Cortex of kidney (tissue), 1 donor: ENCODE measurements at places on chromosomes 7 and 10.

DNA sequence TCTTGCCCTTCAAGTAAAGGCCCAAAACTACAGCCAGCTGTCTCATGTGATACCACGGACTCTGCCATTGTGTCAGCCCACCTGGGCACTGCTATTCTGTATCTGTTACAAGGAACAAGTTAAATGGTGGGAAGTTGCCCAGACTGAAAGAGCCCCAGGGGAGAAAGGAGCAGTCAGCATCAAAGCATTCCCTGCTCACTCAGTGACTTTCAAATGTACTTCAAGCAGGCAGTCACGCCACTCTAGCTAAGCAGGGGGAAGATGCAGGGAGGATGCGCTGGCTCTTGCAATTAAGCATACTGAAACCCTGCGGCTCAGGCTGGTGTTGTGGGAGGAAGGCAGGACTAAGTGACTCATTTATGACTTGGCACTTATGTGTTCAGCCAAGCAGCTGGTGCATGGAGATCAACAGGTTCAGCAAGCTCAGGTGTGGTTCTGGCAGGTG is 1249.6 kb downstream of the TYW1 start:
- no peak for DNase-seq

GRCh38 chr10:17865351-17865750 is 56.2 kb downstream of the MRC1 start:
- DNase-seq: no peak

DNA sequence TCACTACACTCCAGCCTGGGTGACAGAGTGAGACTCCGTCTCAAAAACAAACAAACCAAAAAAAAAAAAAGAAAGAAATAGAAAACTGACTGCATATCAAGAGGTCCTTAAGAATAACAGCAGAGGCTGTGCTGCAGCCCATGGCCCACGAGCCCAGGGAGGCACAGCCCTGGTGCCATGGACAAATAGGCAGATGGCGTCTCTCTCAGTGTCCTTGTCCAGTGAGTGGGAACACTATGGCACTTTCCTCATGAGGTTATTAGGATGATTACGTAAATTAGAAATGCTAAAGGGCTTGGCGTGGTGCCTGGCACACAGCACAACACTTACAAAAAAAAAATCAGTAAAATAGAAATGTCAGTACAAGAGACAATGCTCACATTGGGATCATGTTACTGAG is 33.4 kb upstream of the PFKP start:
- no peak for DNase-seq

GRCh38 chr10:44369854-44370253 is 15.0 kb downstream of the CXCL12 start:
- no peak for DNase-seq

DNA sequence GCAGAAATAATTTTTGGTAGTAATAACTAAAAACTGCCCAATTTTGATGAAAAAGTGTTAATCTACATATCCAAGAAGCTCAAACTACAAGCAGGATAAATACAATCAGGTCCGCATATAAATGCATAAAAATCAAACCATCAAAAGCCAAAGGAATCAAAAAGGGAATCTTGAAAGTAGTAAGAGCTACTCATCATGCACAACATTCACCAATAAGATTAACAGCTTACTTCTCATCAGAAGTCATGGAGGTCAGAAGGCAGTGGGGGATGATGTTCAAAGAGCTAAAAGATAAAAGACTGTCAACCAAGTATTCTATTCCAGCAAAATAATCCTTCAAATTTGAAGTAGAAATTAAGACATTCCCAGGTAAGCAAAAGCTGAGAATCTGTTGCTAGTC is 76.4 kb downstream of the CRPPA start:
- DNase-seq: no peak

GRCh38 chr7:100901921-100902332 is 6.2 kb upstream of the ACHE start:
- DNase-seq: no peak

DNA sequence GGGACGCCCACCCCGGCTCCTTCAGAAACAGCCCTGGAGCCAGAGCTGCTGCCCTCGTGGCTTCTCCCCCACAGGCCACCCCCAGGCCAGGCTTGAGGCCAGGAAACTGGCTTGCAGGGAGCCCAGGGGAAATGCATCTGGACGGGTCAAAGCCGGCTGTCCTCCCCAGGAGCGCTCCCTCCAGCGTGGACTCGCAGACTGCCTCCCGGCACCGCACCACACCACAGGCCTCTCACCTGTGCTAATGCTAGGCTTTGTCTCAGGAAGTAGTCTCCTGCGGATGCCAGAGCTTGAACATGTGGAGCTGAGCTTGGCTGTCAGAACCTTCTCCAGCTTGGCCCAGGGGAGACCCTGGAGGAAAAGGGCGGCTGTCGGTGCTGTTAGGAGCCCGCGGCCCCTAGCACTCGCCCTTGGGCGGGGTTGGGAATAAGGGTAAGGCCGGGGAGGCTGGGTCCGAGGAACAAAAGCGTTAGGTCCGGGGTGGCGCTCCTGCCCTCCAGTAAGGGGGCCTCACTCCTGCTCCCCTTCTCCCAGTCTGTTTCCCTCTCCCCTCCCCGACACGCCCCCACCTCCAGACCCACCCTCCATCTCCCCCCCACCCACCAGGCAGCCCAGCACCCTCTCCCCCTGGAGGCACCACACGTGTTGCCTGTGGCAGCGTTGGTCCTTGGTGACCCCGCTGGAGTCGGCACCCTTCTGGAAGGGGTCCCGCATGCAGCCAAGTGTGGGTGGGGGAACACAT is 21.6 kb upstream of the DRGX start:
- DNase-seq: no peak

- no peak for DNase-seq
Measured at GRCh38 chr7:45027774-45028114, 27.7 kb downstream of the CCM2 start.

DNA sequence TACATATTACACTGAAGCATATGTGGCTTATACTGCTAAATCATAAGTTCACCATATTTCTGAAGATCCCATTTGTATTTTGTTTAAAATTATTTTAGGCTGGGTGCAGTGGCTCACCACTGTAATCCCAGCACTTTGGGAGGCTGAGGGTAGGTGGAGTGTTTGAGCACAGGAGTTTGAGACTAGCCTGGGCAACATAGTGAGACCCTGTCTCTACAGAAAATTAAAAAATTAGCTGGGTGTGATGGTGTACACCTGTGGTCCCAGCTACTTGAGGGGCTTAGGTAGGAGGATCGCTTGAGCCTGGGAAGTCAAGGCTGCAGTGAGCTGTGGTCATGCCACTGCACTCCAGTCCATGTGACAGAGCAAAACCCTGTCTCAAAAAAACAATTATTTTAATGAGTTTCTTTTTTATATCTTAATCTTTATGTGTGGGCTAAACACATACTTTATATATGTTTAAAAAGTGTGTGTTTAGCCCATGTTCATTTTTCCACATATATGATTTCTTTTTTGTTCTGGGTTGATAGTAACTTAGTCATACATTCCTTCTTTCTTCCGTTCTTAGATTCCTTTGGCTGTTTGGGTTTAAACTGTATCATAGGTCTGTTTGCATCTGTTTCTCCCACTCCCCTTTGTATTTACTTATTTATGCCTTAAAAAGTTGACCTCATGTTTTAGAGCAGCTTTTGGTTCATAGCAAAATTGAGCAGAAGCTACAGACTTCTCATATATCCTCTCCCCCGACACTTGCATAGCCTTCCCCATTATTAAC is 33.5 kb downstream of the RSBN1L start:
- no peak for DNase-seq

GRCh38 chr7:1311406-1312135 is 78.9 kb downstream of the UNCX start:
- DNase-seq: no peak

DNA sequence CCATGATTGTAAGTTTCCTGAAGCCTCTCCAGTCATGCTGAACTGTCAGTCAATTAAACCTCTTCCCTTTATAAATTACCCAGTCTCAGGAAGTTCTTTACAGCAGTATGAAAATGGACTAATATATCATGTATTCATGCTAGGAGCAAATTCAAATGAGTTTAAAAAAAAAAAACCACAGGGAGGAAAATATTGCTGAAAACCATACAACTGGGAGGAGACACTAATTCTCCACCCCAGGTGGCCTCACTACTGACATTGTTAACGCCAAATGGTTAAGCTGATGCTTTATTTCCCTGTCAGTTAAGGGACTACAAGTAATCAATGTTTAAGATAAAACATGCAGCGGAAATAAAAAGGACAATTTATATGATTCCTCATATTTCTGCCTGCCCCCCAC is 55.1 kb downstream of the PDE1C start:
- DNase-seq: no peak

DNA sequence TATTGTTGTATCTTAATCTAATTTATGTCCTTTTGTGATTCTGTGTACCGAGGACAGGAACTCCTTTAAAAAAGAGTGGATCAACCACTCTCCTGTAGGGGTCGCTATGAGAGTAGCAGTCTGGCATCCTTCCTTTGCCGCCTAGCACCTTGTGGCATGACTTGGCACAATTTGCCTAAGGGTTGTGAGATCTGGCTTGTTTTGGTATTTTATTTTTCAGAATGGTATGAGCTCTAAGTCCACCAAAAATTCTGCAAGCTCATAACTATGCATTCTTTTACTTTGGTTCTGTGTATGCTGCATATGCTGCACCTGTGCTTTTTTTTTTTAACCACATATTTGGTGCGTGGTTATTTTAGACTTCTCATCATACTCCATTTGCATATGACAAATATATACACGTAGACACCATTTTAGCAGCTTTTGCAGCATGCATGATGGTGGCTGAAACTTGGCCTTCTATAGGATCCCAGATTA is 112.8 kb downstream of the CDK14 start:
- no peak for DNase-seq

DNA sequence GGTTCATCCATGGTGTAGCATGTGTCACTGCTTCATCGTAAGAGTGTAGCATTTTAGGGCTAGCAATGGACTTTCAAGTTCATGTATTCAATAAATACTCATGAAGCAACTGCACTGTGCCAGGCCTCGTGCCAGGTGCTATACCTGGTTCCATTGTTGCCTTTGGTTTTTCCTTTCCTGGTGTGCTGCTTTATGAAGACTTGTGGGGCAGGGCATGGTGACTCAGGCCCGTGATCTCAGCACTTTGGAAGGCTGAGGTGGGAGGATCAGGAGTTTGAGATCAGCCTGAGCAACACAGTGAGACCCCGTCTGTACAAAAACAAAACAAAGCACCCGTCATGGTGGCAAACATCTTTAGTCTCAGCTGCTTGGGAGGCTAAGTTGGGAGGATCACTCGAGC is 2.2 kb upstream of the CPA4 start:
- DNase-seq: no peak

GRCh38 chr7:47253650-47254080 is 328.2 kb downstream of the TNS3 start:
- DNase-seq: no peak

GRCh38 chr7:96276019-96276418 is 45.9 kb downstream of the SLC25A13 start:
- no peak for DNase-seq

DNA sequence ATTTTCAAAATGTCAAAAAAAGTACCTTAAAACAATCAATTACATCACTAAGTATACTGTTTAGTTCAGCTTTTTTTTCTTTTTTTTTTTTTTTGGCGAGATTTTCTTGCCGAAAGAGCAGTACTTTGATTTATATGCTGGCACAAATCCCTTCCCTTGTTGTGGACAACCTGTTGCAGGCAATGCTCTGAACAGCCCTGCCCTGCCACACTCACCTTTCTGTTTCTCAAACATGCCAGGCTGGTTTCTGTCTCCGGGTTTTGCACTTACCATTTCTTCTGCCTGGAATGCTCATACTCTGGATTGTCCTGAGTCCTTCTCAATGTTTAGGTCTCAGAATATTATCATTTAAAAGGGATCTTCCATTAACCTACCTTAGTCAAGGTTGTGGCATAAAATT is 80.4 kb upstream of the JAZF1 start:
- no peak for DNase-seq

GRCh38 chr7:141584935-141585334 is 33.7 kb downstream of the AGK start:
- no peak for DNase-seq

- no peak for DNase-seq
Measured at GRCh38 chr10:80908611-80909010, 370.9 kb downstream of the SH2D4B start.

DNA sequence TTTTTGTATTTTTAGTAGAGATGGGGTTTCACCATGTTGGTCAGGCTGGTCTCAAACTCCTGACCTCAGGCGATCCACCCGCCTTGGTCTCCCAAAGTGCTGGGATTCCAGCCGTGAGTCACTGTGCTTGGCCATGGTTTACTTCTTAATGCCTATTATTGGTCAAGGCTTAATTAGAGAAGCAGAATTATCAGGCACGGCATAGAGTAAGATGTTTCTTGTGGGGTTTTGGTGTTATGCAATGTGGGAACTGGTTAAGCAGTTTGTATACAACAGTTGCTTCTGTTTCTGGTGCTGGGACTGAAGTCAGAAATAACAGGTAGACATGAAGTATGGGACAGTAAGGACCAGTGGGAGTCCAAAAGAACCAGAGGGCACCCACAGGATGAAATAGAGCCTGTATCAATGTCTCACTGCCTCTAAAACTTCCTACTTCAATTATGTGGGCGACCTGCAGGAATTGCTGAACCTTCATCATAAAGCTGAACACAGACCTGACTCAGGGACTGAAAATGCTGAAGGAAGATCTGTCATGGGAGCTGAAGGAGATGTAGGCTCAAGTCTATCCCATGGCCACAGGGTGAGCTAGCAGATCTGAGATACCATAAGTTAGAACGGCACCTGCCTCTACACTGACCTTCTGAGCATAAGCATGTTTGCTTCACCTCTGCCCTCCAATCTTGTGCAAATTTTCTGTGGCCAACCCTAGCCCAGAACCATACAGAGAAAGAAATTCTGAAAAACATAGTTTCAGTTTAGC is 38.3 kb upstream of the VCL start:
- DNase-seq: no peak

DNA sequence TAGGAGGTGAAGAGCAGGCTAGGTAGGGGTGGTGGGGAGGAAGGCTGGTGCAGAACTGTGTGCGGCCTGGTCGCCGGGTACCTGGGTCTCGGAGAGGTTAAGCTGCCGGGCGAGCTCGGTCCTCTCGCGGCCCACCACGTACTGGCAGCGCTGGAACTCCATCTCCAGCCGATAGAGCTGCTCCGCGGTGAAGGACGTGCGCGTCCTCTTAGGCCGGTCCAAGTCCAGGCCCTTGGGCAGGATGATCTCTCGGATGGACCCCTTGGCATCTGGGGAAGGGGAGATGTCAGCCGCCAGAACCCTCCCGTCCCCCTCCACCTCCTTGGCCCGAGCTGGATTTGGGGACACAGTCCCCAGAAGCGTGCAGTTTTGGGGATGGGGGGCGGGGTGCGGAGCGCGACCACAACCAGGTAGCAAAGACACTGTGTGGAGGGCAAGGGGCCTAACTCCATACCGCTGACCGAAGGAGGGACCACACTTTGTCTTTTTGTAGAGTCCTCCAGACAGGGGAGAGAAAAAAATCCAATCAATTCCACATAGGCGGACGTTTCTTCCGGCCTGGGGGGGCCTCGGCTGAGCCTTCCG is 1.6 kb downstream of the VAX1 start:
- no peak for DNase-seq

GRCh38 chr10:89235073-89235798 is 16.3 kb downstream of the LIPA start:
- no peak for DNase-seq

DNA sequence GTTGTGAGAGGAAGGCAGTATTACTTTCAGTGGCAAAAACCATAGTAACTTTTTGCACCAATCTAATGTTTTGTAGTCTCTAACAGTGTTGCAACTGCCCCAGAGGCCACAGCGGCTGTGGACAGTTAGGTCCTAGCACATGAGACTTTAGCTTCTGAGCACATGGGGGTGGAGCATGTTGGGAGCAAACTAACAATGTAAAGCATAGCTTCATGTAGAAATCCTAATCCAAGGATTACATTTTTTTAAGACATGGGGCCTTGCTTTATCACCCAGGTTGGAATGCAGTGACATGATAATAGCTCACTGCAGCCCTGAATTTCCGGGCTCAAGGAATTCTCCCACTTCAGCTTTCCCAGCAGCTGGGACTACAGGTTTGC is 49.0 kb downstream of the LAMB1 start:
- no peak for DNase-seq
